Cerebellar cortex (tissue), 1 donor: ENCODE measurements at places on chromosomes 4 and X.

DNA sequence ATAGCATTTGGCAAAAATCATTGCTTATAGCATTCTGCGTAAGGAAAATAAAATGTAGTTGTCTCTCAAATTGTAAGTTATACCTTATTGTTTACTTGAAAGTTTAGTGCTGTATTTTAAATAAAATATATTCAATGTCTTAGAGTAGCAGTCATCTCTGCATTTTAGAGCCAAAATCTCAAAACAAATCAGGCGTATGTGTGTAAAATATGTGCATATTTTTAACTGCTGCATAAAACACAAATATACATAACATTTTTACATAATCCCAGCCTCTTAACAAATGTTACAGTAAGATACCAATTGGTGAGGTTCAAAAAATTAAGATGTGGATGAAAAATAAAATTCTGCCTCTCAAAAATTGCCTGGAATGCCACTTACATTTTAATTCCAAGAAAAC, 145.8 kb upstream of the AGA start:
- no peak for DNase-seq

DNA sequence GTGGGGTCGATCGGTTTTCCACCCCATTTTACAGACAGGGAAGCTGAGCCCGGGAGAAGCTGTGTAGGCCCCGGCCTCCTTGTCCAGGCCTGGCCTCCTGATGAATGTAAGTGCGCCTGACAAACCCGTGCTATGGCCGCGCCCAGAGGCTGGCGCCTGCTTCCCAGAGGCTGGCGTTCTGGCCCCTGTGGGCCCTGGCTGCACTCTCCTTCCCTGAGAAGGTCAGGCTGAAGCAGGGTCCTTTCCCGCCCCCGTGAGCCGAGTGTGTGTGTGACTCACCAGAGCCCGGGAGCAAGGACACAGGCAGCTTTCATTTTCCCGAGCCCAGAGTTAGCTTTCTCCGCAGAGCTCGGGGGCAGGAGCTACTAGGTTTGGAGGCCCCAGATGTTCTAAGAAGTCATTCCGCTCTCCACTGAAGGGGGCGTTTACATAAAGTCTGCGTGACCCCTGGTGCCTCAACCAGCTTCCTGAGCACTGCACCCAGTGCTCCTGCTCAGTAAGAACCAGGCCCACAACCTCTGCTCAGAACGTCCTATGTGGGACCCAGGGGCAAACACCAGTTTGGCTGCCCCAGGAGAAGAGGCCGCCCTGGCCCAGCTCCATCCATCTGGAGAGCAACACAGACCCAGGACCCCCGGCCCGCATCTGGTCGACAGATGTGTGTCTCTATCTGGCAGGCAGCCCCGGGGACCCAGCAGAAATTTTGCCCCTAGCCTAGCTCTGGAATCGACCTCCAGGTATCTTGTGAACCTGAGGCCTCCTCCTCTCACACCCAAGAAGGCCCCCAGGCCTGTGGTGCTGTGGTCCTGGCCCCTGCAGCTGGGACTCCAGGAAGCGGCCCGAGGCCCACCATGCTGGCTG, 13.6 kb downstream of the UVSSA start:
- DNase-seq: no peak

GRCh38 chr4:4899202-4899925, 39.9 kb downstream of the MSX1 start:
- no peak for DNase-seq

DNA sequence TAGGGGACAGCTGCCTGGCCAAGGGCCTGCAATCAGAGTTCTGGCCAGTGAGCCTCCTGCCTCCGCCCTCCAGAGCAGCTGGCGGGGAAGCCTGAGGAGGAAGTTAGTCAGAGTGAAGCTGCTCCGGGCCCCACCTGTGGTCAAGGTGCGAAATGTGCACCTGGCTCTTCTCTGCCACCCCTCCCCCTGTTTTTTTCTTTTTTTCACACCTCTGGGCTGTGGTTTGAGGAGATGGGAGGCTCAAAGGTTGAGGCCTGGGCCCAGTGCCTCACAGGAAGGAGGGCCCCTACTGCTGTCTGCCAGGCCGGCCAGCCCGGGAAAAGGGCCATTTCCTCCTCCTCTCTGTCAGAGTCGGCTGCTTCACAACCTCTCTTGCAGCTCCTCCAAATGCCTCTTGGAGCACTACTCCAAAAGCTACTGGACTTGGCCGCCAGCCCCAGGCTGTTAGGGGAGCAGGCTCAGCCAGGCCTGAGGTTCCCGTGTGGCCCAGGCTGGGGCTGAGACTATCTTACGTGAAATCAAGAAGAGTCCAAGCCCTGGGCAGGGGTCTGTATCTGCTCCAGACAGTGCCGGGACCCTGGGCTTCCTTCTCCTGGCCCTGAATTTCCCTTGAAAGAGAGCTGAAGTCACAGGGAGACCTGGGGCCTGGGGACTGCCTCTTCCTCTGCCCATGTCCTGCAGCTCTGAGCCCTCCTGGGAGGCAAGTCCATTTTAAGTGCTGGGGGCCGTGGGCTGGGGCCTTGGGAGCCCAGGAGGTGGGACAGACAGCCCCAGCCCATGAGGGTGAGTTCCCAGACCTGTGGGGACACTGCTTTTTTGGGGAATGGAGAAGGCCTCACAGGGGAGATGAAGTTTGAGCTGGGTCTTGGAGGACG, 4.5 kb upstream of the CXCR3 start:
- peak; percentile 85 for DNase-seq

DNA sequence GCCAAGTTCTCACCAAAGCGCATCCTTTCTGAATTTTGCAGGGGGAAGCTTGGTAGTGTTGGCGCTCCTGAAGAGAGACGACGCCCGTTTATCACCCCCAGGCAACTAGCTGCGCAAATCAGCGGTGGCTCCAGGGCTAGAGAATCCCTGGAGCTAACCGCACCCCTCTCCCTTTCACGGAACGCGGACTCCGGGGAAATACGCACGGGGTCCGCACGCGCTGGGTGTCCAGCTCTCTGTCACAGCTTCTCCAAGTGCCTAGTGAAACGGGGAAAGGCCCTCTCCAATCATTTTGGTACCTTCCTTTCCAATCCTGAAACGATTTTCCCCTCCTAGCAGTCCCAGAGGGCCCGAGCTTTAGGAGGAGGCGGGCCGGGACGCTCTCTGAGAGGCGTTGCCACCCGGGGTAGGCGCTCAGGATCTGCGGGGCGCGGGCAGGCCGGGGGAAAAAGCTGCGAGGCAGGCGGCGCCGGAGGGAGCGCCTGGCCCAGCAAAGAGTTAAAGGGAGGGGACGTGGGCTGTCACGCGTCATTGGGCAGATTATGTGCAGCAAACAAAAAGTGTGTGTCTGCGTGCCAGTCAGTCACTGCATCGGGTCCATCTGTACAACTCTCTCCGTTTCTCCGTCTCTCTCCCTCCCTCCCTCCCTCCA, at the start of gene PRDM8:
Gene PRDM8 (plus strand): TSS at position 582 of the 652 bp plus-strand sequence. CDS start 2,578 bp downstream, outside the sequence.
- no peak for DNase-seq

DNA sequence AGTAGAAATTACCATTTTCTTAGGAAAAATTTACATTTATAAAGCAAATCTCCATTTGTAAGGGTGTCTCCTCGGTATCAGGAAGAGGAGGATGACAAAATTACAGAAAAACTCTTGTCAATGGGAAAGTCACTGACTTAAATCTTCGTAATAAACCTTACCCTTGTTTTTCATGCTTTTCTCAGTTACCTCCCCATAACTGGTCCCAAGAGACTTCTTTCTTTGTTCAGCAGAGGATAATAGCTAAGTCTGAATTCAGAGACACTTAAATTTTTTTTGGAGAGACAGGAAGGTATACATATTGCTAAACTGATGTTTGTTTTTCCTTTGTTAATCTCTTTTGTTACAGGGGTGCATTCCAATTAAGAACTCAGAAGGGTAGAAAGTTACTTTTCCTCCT, 125.5 kb upstream of the JADE1 start:
- no peak for DNase-seq

DNA sequence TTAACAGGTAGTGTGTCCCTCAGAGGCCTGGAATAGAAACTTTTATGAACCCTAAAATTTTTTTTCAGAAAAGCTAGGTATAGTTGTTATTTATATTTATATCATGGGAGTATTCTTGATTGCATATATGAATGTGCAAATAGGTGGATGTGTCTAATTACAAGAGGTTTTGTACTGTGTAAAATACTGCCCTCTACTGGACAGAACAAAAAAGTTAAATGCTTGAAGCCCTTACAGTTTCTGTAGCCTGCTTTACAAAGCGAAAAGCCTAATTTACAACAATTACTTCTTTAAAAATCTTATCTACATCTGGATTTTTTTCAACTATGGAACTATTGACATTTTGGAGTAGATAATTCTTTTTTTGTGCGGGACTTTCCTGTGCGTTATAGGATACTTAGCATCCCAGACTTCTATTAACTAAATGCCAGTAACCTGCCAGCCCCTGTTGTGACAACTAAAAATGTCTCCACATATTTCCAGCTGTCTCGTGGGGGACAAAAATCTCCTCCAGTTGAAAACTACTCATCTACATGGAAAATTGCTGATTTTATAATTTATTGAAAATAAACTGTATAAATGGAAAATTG, 35.1 kb downstream of the ENPEP start:
- peak; percentile 76 for DNase-seq

DNA sequence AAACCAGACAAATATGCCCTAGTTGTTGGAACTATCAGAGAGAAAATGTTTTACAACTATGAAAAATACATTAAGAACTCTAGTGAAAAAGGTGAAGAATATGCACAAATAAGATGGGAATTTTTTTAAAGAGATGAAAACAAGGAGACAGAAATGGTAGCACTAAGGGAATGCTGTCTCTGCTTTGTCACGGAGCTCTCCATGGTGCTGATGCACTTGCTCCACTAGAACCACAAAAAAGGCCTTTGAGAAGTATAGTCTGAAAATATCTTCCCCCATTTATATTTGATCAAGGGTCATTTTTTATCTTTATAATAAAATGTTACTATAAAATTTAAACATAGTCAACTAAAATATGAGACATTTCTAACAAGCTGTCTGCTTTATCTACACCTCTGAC, 1655.5 kb upstream of the AGA start:
- DNase-seq: no peak

DNA sequence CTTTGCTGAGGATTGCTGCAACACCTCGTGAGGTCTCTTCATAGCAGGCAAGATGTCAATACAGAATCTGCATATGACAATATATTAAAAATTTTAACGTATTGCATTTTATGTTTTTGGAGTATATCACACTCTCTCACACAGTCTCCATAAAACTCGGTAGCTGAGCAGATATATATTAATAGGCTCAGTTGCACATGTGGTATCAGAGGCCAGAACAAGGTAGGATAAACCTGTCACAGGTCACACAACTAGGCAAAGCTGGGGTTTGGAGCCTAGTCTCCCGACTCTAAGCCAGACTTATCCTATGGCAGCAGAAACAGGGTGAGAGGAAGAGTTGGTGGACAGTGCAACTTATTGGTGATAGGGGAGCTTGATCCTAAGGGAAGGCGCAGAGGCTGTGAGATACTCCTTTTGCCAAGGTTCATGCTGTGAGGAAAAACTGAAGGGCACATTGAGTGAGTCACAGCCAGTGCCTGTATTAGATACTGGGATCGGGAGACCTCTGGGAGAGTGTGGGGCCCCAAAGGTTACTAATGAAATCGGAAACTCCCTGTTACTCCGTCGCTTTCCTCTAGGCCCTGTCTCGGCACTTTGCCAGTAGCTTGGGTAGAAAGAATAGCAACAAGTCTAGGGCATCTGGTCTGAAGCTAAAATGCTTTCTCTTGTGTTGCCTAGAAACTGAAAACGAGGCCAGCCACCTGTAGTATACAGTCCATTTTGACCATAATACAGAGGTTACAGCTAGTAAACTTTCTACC, 195.7 kb downstream of the ARHGAP10 start:
- DNase-seq: no peak

- no peak for DNase-seq
Observed at GRCh38 chr4:126172126-126172525, 857.4 kb downstream of the FAT4 start.

- DNase-seq: peak; percentile 58
Observed at GRCh38 chr4:89836031-89836745, 773 bp downstream of the SNCA start.

DNA sequence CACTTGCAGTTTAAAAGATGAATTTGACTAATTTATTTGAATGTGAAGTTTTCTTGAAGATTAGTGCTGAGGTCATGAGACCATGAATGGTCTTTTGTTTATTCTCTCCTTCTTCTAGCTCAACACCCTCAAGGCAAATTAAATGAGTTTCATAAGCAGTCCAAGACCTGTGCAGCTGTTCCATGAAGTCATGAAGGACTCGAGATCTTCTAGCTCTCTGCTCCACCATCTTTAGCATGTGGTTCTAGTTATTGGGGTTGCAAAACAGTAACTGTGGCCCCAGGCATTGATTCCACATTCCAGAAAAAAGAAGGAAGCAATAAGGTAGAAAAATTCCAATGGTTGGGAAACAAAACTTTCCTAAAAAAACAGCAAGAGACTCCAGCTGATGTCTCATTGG, 84.2 kb upstream of the HS3ST1 start:
- DNase-seq: no peak

DNA sequence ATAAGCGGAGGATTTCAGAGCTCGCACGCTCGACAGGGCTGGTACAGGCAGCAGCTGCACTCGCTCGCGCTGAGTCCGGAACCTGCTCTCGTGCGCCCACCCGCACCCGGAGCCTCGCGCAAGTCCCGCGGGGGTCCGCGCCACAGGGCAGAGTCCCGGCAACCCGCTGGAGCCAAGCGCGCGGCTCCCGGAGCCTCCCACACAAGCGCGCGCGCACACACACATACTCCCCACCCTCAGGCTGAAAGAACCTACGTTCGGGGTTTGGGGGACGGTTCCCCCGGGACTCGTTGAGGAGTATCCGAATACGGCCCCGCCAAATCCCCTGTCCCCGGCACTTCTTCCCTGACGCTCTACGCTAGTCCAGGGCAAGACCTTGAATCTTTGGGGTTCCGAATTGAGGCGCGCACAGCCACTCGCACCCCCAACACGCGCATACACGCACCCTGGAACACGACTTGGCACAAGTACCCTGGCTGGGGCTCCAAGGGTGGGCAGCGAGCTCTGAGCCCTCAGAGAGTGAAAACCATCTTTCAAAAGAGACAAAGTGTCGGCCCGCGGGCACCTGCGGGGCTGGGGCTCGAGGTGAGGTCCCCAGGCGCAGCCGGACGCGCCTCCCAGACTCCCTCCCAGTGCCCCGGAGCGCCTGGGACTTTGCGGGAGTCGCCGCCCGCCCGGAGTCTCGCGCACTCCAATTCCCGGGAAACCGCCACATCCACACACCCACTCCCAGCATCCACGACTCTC, 952 bp downstream of the ANOS1 start:
- no peak for DNase-seq
